Activated CD4-positive, alpha-beta T cell treated with anti-CD3 and anti-CD28 coated beads, Interleukin-2, amount 50 U/mL, for 48 hours (primary cell): ENCODE measurements at places on chromosomes 4 and X.

- DNase-seq, result no peak
Observed at GRCh38 chr4:177194906-177195305, 114.8 kb upstream of the NEIL3 start.

DNA sequence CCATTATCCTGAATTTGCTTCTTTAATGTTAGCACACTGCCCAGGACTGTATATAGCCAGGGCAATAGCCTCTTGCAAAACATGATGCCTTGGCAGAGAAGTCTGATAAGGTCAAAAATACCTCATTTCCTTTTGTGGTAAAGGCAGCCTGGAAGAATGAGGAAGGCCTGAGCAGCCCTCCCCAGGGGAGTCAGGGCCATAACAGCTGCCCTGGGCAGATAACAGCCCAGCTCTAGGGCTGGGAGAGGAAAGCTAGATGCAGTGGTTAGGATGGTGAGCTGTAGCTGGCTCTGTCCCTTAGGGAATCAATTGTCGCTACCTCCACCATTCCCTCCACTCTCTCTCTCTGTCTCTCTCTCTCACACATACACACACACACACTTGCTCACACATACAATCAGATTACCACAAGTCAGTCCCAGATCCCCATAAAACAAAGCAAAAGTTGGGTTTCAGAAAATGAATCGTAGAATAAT is 29.2 kb downstream of the EFHC2 start:
- no peak for DNase-seq

DNA sequence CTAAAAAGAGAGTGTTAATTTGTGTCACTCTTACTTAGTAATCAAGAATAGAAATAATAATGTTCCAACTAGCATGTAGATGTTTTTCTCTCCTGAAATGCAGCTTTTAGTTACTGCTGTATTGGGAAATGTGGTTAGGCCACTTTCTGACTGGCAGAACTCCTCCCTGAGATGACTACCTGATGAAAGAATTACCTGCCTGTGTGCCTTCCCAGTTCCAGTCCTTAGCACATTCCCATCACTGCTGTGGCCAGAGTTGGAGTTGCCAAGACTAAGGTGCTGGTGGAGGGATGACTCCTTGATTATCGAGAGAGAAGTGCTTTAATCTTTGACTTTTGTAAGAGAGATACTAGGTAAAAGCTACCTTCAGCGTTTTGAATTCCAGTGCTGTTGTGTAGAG is 9.5 kb downstream of the GAB1 start:
- no peak for DNase-seq

DNA sequence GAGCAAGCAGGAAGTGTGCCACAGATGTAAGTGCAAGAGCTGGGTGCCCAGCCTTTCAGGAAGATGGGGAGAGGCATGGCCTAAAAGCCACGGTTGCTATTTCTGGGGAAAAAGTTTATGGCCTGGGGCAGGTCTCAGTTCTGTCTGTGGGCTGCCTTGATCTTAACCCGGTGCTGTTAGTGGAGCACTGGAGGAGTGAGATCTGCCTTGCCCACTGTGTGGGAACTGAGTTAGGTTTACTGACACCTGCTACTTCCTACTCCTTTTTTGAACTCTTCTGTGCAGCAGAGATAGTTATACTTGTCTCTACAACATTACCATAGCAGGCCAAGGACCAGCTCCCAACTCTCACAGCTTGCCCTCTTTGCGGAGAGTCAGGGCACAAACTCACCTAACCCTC is 76.5 kb downstream of the ITM2A start:
- no peak for DNase-seq

GRCh38 chr4:150577796-150578195 is 4.2 kb upstream of the MAB21L2 start:
- no peak for DNase-seq
